ENCODE measurements at places on chromosomes 5 and 9.

DNA sequence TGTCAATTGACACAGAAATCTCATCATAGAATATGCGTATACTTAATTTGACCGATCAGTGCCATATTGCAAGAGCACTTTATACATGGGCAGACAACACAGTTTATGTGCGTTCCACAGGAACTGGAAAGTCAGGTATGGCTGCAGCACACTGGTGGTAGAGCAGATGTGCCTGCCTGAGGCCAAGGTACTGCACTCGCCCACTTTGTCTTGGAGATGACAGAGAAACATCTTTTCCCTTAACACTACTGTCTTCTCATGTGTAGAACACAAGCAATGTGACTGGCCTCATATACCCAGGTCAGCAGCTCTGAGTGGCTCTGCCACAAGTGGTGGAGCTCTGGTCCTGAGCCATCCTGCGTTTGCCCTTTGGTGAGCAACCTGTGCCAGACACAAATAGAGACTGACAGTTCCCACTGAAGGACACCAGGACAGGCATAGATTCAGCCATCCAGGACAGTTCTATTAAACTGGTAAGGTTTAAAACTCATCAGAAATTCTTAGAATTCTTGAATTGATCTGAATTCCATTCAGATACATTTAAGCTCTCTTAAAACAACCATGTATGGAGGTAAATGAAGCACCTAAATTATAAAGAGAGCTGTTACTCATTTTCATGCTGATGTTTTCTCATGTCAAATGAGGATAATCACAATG is 21.0 kb upstream of the PPP2CA start:
- DNase-seq: no peak

- no peak for DNase-seq
Observed at GRCh38 chr9:125755340-125755739, 8.2 kb downstream of the PBX3 start.

DNA sequence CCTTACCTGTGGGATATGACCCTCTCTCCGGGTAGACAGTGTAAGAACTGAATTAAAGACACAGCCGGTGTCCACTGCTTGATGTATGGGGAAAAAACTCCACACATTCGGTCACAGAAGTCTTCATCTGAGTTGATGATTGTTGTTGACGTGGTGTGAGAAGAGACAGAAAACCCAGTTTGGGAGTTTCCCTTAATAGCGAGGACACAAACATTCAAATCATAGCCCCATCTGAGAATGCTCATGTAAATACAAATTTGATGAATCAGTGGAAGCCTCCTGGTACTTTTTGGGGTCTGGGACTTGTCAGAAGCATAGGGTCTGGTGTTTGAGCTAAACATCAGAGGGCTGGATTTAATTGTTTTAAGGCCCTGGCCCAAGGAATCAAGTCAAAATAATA is 11.0 kb downstream of the HAVCR1 start:
- no peak for DNase-seq

DNA sequence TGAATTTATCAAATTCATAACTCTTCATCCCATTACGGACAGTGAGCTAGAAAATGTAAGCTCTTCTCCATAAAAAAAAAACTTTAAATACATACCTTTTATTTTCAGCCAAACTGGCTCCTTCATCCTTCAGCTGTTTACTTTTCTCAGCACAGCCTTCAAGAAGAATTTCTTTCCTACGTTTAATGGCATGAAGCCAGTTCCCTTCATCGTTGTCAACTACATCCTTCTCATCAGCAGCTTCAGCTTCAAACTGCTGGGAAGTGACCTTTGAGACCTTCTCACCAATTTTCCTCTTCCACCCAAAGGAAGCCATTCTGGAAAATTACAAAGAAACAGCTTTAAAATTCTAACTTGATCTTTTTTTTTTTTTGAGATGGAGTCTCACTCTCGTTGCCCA is 9.1 kb downstream of the TTC33 start:
- DNase-seq: no peak

GRCh38 chr9:100700689-100701318 is 122.9 kb downstream of the CAVIN4 start:
- DNase-seq: peak; percentile 5

DNA sequence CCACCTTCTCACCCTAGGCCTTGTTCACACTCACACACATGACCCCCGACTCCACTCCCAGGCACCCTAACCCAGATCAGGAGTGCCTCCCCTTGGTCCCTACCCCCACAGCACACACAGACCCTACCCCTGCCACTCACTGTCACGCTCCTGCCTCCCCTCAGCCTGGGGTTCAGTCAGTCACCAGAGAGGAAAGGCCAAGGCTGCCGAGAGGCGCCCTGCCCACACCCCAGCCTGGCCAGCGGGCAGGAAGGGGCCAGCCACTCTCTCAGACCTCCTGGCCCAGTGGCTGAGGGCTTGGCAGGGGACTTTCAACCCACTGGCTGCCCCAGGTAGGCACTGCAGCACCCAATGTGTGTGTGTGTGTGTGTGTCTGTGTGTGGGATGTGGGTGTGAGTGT is 122.4 kb upstream of the MVB12B start:
- DNase-seq: no peak

DNA sequence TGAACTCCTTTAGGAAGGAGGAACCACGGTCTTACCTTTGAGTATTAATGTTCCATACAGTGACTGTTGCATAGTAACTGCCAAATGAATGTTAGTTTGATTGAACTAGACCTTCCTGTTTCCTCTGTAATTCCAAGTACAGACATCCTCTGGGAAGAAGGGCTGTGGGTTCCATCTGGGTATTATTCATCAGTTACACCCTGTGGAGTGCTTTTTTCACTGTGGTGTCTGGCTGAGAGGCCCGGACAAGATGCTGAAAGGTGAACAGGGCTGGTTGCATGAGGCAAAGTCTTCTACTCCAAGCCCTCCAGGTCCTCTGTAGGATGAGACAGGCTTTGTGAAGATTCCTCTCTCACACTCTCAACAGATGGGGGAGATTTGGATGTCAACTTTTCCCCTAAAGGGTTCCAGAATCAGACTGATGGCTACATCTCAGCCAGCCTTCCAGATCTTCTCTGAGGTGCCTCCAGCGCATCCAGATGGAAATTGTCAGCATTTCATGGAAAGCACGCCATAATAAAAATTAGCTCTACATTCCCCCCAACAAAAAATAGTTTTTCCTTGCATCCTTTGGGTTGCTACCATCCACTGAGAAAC is 230.9 kb downstream of the GAS1 start:
- no peak for DNase-seq

DNA sequence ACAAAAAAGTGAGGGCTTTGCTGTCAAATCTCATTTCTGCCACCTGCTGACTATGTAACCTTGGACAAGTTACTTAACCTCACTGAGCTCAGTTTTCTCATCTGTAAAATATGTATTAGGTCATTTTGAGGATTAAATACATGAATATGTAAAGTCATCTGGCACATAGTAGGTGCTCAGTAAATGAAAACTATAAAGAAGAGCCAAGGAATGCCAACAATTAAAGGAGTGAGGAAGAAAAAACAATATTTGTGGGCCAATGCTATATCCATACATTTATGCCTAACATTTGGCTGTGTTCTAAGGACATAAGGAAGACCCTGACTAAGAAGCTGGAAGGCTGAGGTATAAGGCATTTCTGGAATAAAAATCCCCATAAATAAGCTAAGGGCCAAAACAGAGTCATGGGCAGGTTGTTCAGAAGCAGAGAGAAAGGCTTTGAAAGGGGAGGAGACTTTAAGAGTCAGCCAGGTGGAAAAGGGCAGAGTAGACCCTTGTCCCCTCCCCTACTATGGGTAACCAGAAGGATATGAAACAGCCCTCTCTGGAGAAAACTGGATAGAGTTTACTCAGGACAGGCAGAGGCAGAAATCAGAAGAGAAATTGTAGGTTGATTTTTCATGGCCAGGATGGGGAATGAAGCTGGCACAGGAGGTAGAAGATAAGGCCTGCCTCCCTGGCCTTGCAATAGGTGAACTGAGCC is 47.6 kb upstream of the SIL1 start:
- DNase-seq: no peak

- DNase-seq: no peak
Observed at GRCh38 chr5:138102454-138103318, 18.9 kb downstream of the WNT8A start.

- no peak for DNase-seq
Observed at GRCh38 chr5:171634511-171634910, 151.1 kb upstream of the SMIM23 start.

- no peak for DNase-seq
Observed at GRCh38 chr5:56161927-56162326, 71.2 kb downstream of the ANKRD55 start.

DNA sequence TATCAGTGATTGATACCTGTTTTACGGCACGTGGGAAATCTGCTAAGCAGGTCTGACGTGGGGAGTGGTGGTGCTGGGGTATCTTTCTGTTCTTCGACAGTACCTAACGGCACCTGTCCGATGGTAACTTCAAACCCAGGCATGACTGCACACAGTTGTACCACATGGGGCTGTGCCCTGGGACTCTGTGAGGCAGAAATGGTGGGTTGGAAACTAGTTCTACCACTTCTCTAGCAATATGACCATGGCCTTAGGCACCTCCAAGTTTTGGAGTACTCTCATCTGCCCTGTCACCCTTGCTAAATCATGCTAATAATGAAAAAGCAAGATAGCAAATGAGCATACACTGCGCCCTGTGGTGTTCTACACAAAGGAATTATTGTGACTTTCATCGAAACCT is 30.9 kb downstream of the EPB41L4B start:
- DNase-seq: no peak

- no peak for DNase-seq
Observed at GRCh38 chr5:13910637-13911288, 33.7 kb downstream of the DNAH5 start.

DNA sequence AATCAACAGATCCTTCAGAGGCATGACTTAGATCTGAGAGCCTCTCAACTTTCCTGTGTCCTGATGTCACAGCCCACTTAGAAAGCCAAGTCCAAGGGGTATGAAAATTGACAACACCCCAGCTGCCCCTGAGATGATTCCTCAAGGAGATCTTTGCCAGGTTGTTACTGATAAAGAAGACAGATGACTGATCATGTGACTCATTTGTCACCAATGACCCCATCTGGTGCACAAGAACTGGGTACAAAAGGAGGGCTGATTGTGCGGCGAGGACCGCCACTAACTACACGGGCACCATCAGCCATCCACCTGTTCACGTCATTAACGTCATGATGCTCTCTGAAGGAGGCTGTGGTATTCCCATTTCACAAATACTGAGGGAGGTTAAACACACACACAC is 583.2 kb upstream of the KLF4 start:
- no peak for DNase-seq

GRCh38 chr5:113187906-113188305 is 211.3 kb downstream of the DCP2 start:
- DNase-seq: no peak

- no peak for DNase-seq
Observed at GRCh38 chr5:33261305-33261704, 179.5 kb upstream of the TARS1 start.

- DNase-seq: no peak
Observed at GRCh38 chr9:131714161-131714646, 25.7 kb downstream of the RAPGEF1 start.

DNA sequence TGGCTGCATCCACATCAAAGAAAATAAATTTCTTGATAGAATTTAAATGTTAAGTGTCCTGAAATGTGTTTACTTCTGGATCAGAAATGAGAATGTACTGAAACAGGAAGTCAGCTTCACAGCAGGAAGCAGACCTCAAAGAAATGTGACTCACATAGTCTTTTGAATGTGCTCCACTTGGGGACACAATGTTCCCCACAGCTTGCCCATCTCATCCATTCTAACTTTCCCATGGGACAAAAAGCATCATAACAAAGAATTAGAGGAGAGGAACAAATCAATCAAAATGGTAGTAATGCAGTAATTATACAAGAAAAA is 85.7 kb downstream of the GRAMD2B start:
- DNase-seq: peak; percentile 44

DNA sequence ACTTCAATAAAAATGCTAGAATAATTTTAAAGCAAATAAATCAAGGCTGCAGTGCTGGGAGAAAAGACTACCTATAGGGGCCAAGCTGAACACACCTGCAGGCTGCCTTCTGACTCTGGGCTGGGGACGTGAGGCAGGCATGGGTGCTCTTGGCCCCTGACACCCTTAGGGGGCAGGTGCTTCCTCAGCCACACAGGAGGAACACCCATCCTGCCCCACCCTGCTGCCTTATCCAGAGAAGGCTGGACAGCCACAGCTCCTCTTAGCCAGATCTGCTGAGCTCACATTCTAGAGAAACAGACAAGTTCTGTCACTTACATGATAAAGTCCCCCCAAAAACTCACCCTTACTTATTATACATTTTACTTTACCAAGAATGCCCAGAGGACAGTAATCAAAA is 6.6 kb upstream of the LMX1B start:
- DNase-seq: no peak

Data from CD4-positive, alpha-beta T cell treated with Interleukin-2 at 100 ng/mL for 4 hours (primary cell).